ENCODE measurements at places on chromosomes 5 and 9.

DNA sequence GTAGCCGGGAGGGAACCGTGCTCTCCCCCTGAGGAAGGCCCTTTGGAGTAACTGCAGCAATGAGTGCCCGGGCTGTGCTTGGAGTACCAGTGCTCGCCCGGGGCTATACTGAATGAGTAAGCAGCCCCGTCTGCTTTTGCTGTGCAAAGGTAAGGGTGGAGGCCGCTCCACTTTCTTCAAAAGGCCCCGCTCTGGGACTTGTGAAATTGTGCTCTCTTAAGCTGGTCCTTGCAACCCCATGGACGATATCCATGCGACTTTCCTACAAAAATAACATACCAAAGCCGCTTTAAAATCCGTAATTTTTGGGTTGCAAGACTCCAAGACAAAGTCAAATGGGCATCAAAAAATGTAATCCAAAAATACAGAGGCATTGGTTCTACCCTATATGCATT, 578 bp upstream of the TNFAIP8 start:
- DNase-seq, result no peak

DNA sequence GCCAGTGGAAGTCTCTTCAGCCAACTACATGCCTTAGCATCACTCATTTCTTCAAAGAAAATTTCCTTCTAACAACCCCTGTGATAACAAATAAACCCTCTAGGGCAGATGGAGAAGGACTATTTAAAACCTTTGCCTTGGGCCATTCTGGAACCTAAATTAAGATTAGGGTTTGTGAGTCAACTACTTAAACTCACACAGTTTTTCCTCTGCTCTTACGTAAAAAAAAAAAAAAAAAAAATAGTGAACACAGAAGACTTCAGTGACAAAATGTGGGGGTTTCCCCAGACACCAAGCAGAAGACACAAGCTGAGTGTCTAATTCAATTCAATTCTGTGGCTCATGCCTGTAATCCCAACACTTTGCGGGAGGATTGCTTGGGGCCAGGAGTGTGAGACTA, 65.8 kb upstream of the ERCC6L2 start:
- DNase-seq, result no peak

DNA sequence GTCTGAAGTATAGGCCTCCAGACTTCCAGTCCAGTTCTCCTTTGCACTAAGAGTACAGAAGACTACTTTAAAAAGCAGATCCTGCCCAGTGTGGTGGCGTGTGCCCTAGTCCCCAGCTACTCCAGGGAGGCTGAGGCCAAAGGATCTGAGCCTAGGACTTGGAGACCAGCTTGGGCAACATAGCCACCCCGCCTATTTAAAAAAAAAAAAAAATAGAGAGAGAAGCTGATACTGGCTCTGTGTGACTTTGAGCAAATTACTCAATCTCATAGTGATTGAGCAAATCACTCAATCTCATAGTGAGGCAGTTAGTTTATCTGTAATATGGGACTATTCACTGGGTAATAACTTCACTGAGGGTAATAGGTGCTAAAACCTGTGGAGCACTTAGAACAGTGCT, 43.6 kb upstream of the KDM4C start:
- DNase-seq, result no peak

- no peak for DNase-seq
These were observed 116.2 kb upstream of the TBCA start for GRCh38 chr5:77892061-77893010.

DNA sequence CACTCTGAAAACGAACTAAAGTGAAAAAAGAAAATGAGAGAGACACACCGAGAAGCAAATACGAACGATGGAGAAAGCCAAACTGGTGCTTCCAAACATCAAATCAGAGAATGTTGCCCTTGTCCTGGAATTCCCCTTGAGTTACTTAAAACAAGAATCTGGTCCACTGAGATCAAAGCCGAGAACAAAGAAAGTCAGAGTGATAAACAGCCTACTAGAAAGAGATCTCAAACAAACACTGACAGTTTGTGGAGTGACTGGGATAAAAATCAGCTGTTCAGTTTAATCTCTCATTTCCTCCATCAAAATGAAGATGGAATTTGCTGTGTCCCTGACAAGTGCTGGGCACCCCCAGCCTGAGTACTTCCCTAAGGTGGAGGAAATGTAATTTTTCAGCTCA, 582.6 kb downstream of the NR2F1-AS1 start:
- no peak for DNase-seq

- DNase-seq, result no peak
These were observed 65.5 kb downstream of the INSYN2B start for GRCh38 chr5:169914766-169915165.

GRCh38 chr5:175460126-175460525, 16.1 kb upstream of the DRD1 start:
- DNase-seq, result no peak

- DNase-seq, result no peak
These were observed 102.2 kb upstream of the IER5L start for GRCh38 chr9:129280236-129280622.

- DNase-seq, result no peak
These were observed 2.5 kb downstream of the FOXE1 start for GRCh38 chr9:97855486-97855875.

GRCh38 chr9:135907006-135907430, 328 bp downstream of the CAMSAP1 start:
- no peak for DNase-seq

GRCh38 chr9:128635266-128636023, 21.2 kb downstream of the DYNC2I2 start:
- no peak for DNase-seq

DNA sequence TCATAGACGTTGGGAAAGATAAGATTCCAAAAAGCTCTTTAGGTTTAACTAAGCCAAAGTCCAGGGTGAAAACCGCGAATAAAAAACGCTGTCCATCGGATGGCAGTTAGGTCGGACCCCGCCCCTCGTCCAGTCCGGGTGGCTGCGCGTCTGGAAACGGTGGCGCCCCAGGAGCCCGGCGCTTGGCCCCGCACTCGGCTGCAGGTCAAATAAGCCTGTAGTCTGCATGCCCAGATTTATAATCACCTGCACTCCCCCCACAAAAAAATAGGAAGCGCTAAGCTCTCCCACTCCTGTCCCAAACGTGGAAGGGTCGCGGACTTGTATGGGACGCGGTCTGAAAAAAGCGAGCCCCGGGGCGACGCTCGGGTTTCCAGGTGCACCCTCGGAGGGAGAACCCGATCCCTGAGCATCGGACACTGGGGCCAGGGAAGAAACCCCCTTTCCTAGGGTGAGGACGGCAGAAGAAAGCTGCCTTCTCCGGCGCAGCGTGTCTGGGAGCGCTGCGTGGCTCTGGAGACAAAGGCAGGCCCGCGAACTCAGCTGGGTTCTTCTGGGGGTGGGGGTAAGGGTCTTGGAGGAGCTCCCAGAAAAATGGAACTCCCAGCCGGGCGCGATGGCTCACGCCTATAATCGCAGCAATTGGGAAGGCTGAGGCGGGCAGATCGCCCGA, 923 bp upstream of the ZBTB5 start:
- DNase-seq, result no peak

DNA sequence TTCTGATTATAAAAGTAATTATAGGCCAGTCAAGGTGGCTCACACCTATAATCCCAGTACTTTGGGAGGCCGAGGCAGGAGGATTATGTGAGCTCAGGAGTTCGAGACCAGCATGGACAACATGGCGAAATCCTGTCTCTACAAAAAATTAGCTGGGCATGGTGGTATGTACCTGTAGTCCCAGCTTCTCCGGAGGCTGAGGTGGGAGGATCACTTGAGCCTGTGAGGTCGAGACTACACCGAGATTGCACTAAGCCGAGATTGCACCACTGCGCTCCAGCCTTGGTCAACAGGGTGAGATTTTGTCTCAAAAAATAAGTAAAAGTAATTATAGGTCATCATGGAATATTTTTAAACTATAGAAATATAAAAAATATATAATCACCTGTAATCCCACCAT, 18.1 kb downstream of the IRF1 start:
- no peak for DNase-seq

- no peak for DNase-seq
These were observed 13.6 kb upstream of the GM2A start for GRCh38 chr5:151239237-151239861.

DNA sequence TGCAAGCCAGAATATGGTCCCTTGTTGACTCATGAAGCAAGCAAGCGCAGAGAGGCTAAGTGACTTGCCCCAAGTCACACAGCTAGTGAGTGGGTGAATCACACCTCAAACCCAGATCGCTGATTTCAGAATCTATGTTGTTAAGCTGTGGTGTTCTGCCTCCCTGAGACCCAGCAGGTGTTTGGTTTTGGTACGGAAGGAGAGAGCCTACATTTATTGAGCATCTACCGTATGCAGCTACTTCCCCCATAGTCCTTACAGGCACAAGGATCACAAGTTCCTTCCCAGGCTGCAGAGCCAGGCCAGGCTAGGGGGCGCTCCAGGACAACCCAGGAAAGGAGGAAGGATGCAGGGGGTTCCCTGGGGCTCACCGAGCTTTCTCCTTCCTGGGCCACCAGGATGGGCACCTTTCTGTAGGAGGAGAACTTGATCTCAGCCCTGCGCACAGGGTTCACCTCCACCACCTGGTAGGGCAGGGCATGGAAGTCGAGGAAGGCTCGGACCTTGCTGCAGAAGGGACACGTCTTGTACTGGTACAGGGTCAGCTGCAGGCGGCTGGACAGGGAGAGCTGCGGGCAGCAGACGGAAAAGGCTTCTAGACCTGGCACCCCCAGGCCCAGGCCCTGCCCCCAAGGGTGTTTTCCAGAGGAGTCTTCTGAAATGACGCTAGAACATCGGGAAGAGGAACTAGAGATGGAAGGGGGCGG, 2.5 kb downstream of the PTGES2 start:
- no peak for DNase-seq

- no peak for DNase-seq
These were observed 512.6 kb downstream of the ISL1 start for GRCh38 chr5:51895834-51896233.

DNA sequence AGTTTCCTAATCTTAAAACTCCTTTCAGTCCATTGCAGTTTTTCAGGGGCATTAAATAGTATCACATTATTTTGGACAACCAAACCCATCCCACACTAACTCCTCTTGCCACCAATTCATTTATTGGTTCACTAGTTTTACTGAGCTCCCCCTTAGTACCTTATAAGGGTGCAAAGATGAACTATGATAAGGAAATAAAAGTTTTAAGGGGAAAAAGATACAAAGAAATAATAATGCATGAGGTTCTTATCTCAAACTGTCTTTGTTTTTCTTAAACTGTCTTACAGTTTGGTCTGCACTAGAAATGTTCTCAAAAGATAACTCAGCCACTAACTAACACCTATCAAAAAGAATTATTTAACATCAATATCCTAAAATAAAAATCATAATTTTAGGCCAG, 8.4 kb downstream of the SCAI start:
- no peak for DNase-seq

GRCh38 chr5:158165647-158166046, 306.7 kb upstream of the CLINT1 start:
- DNase-seq, result no peak

DNA sequence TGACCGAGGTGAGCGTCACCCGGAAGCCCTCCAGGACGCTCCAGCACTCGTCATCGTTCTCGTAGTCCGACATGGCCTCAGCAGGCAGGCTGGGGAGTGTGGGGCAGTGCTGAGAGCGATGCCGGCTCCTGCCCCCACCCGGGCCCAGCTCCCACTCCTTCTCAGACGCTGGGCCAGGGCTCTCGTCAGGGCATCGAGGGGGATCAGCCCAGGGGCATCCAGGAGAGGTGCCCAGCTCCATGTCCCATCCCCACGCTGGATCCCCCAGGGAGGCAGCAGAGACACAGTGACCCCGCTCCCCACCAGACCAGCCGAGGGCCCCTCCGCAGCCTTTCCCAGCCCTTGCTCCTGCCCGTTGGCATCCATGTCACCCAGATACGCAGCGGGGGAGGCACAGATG, 1.5 kb downstream of the CARD9 start:
- no peak for DNase-seq

DNA sequence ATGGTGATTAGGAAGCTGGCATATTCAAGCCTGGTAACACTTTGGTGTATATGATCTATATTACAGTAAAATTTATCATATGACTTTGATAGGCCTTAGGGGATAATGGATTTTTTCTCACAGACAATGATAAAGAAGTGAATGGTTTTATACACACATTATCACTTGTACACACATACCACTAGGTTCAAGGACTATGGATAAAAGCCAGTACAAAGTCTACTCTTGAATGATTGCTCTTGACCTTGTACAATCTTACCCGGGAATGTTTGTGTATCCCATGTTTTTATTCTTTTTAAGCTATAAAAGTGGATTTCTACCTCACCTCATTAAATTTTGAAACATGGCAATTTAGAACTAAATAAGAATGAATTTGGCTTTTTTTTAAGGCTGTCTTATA, 414.5 kb upstream of the ADAMTSL1 start:
- DNase-seq, result no peak

GRCh38 chr9:133760713-133761290, 22.6 kb upstream of the SARDH start:
- DNase-seq, result no peak

Measured in NCI-H1436 treated with DMSO at 0.1 percent for 48 hours (cell line).